RCC 7860 (cell line): ENCODE measurements at places on chromosomes 2 and 18.

- DNase-seq: no peak
Measured at GRCh38 chr2:4914036-4914435, 778.1 kb upstream of the SOX11 start.

DNA sequence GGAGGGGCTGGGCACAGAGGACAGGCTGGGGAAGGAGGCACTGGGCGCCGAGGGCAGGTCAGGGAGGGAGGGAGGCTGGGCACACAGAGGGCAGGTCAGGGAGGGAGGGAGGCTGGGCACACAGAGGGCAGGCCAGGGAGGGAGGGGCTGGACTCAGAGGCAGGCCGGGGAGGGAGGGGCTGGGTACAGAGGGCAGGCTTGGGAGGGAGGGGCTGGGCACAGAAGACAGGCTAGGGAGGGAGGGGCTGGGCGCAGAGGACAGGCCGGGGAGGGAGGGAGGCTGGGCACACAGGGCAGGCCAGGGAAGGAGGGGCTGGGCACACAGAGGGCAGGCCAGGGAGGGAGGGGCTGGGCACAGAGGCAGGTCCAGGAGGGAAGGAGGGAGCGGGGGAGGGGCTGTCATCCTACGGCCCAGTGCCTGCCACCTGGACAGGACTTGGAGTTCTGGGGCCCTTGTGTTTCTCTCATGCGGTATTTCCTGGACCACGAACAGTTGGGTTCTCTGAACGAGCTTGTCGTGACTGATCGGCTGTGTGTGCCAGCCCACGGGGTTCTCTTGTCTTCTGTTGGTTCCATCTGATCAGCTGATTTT, 46.7 kb upstream of the KCNG2 start:
- DNase-seq: no peak

DNA sequence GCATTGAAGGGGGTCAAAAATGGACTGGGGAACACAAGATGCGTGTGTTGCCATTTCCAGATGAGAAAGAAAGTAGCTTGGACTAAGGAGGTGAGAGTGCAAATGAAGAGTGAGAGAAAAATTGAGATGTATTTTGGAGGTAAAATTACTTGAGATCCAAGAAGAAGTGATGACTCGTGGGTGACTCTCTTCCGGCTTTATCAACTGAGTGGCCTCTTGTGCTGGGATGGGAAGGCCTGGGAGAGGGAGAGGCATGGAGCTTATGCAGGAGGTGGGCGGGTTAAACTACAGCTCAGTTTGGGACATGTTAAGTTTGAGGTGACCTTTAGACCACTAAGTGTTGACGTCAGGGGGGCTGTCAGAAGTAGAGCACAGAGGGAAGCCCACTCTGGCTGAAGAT, 34.9 kb downstream of the SULT1C2 start:
- DNase-seq: peak; percentile 43

DNA sequence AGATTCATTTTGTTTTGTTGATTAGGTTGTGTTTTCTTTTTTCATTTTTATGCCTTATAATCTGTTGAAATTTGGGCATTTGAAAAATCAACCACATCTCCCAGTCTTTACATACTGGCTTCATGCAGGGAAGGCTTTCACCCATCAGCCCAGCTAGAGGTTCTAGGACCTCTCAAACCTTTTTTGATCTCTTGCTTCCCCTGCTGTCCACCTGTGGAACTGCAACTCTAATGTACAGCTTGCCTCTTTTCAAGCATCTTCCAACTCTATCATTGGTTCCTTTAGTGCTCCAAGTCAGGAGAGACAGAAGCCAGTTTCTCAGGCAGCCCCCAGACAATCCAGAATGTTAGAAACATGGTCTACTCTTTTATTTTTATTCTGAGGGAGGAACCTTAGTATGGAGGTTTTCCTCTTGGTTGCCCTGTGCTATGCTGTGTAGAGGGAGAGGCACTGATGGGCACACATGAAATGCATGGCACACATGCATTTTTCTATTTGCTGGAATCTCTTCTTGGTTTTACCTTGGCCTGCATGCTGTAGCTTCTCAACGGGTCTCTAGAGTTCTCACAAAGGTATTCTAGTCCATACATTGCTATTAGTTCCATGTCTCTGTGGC, 107.2 kb upstream of the L3MBTL4 start:
- peak; percentile 24 for DNase-seq

DNA sequence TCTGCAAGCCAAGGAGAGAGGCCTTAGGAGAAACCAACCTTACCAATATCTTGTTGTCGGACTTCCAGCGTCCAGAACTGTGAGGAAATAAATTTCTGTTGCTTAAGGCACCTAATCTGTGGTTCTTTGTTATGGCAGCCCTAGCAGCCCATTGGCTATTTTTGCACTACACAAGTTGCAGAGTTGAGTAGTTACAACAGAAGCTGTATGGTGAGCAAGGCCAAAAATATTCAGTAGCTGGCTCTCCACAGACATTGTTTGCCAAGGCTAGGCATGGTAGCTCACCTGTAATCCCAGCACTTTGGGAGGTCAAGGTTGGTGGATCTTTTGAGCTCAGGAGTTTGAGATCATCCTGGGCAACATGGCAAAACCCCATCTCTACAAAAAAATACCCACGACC, 27.1 kb upstream of the SCYGR1 start:
- DNase-seq: peak; percentile 43

- no peak for DNase-seq
Measured at GRCh38 chr18:63260380-63260754, 59.2 kb downstream of the BCL2 start.

GRCh38 chr2:179049203-179049545, 763 bp downstream of the CCDC141 start:
- no peak for DNase-seq

- DNase-seq: no peak
Measured at GRCh38 chr18:53070788-53071187, 730.8 kb downstream of the DCC start.

DNA sequence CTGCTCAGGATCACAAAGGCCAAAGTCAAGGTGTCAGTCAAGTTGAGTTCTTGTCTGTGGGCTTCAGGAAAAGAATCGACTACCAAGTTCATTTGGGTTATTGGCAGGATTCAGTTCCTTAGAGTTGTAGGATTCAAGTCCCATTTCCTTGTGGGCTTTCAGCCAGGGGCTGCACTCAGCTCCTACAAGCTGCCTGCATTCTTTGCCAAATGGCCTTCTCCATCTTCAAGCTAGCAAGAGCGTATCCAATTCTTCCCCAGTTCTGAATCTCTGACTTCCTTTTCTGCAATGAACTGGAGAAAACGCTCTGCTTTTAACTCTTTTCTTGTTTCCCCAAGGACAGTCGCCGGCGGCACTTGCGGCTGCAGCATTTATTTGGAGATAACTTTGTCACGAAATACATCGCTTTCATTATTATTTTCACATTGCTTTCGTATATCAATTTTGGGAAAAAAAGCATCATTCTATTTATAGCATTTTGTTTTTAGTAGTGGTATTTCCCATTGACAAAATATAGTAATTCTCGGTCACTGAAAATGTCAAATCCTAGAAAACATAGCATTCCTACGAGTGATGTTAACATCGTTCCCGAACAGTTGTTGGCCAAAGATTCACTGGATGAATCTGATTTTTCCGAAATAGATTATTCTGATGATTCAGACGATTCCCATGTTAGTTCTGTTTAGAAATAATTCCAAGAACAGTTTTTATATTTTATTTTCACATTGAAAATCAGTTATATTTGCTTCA, 59.6 kb upstream of the SERPINE2 start:
- DNase-seq: no peak

DNA sequence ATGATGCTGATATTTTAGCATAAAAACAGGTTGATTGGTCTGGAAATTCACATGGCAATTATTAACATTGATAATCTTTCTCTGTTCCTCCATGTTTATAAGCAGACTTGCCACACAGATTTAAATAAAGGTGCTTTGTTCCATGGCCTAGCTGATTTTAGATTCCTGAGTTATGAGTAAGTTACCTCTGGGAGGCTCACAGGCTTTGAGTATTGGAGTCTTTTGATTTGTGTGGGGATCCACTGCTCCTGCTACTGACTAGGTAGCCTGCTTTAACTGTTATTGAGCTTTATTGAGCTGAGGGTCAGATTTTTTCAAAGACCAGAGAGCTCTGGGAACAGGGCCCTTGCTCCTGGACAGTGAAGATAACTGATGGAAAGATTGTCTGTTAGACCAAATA, 166.1 kb downstream of the ANKRD30B start:
- peak; percentile 4 for DNase-seq

GRCh38 chr2:205698286-205699268, 16.3 kb downstream of the NRP2 start:
- DNase-seq: peak; percentile 82

- peak; percentile 53 for DNase-seq
Measured at GRCh38 chr18:69974365-69974764, 26.7 kb upstream of the CD226 start.

DNA sequence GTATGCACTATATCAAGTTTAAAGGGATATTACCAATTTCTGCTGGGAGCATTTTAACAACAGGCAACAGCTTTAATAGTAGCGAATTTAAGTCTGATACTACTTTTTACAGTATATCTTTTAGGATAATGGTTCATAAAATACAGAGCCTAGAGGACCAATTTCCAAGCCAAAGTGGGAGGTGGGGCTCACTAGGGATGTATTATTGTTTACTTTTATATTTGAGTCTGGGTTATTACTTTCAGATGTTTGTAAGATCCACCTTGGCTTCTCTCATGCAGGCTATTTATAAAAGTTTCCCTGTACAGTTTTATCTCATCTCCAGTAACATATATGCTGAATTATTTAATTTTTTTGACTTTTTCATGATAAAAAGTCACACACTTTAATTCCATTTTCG, 242.0 kb downstream of the CMPK2 start:
- DNase-seq: no peak

DNA sequence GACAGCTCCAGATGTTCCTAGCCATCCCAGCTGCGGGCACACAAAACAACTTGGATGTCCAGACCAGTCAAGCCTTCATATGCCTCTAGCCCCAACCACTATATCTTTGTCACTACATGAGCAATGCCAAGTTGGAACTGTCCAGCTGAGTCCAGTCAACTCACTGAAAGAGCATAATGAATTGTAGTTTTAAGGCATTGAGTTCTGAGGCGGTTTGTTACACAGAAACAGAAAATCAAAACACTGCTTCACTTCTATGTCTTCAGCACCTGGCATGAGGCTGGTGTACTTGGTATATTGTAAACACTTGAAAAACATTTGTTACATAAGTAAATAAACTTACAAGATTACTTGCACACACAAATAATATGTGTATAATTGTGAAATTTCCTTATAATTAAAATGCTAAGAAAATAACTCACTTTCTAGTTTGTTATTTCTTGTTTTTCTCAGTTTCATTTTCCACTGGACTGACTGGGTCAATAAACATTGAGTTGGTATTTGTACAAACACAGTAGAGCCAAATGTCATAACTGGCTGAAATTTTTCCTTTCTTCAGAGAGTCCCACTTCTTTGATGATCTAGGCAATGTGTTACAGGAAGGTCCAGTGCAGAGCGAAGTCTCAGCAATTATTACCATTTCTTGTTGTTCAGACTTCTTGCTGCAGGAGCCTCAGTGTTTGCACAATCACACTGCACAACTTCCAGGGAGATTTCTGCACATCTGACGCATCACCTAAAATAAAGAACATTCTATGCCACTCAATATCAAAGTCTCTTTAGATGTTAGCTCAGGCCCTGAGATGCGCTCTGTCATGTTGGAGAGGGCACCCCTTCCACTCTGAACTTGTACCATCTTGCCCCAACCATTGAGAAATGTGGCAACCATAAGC, 38.2 kb upstream of the DPP4 start:
- DNase-seq: no peak

- peak; percentile 55 for DNase-seq
Measured at GRCh38 chr18:74836296-74837139, 238.8 kb downstream of the ZNF407 start.

DNA sequence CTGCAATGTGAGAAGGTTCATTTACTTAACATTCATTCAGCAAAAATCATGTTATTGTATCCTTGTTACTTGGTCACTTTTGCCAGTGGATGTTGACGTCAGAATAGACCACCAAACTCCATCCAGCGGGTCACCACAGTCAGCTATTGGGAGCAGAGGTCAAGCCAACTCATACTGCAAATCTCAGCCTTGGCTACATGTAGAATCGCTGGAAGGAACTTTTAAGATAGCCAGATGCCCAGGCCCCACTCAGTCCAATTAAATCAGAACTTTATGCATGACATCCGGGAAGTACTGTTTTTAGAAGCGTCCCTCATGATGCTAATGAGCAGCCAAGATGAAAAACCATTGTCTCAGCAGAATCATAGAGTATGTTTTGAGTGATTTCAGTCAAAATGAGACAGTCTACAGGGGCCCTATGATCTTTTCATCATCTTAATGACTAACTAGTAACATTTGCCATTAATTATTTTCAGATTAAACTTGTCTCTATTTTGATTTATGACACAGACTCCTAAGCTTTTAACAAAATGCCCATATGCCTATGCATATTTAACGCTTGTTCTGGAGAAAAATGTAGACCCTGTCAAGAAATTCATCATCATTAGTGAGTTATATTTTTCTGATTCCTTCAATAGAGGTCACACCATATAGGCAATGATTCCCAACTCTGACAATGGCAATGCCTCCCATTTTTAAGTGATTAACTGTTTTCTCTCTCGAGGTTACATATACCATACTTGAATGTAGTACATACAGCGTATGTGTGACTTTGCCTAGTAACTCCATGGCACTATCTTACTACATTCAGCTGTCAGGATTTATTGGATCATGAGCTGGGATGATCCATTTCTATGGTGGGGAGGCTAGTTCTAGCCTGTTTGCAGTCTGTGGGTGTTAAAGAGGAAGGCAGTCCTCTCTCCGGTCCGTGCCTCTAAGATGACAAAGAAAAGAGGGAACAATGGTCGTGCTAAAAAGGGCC, 63.7 kb upstream of the CCBE1 start:
- no peak for DNase-seq

DNA sequence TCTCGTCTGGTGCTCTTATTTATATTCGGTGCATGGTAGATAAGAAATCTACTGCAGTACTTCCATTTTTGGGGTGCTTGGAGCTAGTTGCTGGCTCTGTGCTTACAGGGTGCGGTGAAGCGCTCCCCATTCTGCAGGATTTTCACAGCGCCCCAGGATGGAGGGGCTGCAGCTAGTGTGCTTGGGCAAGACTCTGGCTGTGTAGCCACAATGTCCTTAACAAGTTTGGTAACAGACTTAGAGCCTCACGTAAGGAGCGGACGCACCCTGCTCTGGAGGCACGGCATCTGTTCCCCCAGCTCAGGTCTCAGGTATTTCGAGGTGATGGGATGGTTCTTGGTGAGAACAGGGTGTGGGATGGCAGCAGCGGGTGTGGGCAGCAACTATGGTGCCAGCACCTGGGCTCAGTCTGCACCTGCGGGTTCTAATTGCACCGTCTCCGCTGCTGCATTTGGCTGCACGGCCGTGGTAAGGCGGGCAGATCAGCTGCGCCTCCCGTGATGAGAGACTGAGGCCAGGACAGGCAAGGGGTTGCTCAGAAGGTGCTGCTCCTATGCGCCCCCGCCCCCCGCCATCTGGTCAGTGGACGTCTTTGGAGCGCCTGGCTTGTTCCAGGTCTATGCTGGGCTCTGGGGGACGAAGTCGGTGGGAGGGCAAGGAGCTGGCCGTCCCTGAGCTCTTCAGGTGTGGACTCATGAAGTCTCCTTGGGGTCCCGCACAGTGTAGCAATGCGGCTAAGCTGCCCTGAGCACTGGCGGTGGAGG, 20.1 kb upstream of the ALLC start:
- DNase-seq: no peak

- DNase-seq: no peak
Measured at GRCh38 chr2:144339048-144339447, 180.9 kb downstream of the ZEB2 start.

- DNase-seq: no peak
Measured at GRCh38 chr2:80519699-80520291, 215.2 kb upstream of the LRRTM1 start.

GRCh38 chr2:64646007-64646880, 7.5 kb downstream of the SERTAD2 start:
- peak; percentile 62 for DNase-seq

GRCh38 chr2:44360749-44361329, 455 bp downstream of the PREPL start:
- no peak for DNase-seq
